ENCODE measurements at places on chromosomes 5 and 9. TPM values are rescaled to one million over a fixed set of nuclear protein-coding genes. Genes with fewer than 3 reads are reported as not detected.

DNA sequence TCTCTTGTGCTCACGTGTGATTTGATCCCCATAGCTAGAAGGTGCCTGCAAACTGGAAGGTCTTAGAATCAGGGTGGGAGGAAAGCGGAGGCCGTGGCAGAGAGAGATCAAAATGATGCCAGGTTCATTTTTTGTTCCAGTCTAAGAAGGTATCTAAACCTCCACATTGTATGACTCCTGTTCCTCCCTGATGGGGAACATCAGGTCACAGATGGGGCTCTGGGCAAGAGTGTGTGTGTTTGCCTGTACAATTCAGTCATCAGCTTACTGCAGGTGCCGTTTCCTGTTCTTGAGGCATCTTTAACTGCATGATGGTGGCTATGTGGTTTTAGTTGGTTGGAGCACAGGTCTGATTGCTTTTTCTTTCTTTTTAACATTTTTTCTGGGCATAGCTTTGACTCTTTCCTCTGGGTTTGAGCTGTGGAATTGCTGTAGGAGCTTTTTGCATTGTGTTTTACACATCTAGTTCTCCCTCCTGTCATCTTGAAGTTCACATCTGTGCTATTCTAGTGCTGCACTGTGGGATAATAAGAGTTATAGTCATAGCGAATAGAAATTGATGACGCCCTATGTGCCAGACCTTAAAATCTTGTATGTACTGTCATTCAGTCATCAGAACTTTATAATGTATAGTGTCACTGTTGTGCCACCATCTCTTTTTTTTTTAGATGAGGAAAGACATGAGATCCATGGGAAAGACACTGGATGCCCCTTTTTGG is 30.8 kb downstream of the ARHGAP26 start:
- no peak for DNase-seq

DNA sequence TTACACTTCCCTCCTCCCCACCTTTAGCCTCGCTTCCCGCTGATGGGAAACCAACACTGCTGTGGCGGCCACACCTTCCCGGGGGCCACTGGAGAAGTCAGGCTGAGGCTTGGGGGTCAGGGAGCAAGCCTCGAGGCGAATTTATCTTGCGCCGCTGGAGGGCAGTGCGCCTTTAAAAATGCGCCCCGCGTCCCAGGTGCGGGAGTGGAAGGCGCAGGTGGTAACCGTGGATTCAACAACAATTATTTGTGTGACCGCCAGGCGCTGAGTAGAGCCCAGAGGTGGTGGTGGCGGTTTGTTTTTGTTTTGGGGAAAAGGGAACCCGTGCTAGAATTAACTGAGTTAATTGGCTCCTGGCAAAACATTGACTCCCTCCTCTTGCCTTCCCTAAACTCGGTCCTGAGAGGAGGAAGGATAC is 1.1 kb downstream of the CFAP77 start:
- peak; percentile 92 for DNase-seq

- no peak for DNase-seq
These were observed 215.1 kb downstream of the SH3GL2 start for GRCh38 chr9:17793713-17794622.

DNA sequence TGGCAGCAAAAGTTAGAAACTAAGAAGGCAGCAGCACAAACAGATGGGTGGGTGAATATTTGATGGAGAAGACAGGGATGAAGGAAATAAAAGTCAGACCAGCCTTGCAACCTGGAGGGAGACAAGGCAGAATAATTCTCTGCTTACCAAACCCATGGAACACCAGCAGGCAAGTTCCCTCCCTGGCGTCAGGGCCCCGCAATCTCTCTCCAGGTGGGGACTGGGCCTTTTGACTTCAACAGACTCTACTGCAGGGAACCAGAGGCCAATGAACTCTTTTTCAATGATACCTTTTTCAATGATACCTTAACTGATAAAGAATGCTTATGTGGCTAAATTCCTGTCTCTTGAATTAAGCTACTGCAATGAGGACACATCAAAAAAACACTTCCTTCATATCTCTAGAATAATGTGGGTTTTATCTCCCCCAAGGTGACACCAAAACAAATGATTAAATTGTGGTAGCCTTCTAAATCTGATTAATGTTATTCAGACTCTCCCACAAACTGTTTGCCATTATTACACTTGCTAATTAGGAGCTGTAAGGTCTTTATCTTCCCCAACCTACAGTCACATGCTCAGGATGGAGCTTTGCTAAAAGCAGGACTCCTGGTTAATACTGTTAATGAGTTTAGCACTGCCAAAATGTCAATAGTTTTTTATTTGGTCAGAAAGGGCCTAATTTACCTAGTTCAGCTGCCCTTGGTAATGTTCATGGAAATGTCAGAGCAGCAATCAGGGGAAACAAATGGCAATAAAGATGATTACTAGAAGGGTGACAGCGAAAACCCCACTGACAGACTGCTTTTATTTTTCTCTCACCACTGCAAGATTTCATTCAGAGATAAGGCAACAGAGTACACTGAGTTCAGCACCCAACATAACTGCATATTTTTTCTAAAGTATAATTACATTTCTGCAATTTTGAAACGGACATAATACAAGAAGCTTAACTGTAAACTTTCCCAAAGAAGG is 165.5 kb downstream of the TSSK1B start:
- no peak for DNase-seq

DNA sequence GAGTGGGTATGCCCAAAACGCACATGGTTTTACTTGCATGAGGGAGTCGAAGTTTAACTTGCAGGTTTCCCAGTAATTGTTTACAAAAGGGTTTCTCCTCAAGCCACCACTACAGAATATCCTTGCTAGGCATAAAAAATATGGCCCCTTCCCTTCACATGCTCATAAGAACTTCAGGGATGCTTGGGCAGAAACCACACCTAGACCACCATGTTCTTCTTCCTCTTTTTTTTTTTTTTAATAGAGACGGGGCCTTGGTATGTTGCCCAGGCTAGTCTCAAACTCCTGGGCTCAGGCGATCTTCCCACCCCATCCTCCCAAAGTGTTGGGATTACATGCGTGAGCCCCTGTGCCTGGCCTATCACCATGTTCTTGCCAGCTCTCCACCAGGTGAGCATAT is 18.6 kb upstream of the PLIN2 start:
- no peak for DNase-seq

- DNase-seq: no peak
These were observed 656.1 kb upstream of the RORB start for GRCh38 chr9:73841018-73841417.

GRCh38 chr5:14479143-14479696 is 102.4 kb upstream of the OTULINL start:
- no peak for DNase-seq

- DNase-seq: no peak
These were observed 62.1 kb downstream of the KLF9 start for GRCh38 chr9:70352356-70352755.

DNA sequence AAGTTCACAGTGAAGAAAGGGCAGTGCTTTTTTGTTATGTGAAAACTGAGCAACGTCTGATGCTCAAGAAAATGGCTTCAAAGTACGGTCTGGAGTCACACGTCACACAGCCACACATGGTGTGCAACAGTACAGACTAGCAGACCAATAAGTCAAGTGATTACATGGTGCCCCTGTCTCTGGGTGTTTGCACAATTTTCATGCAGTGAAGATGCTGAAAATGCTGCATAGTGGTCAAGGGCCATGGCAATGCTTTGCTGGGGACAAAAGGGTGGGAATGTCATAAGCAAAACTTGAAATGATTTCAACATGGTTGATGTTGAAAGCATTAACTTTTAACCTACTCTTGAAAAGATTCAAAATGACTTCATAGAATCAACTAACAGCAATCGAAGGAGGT is 231.2 kb downstream of the EBF1 start:
- no peak for DNase-seq

DNA sequence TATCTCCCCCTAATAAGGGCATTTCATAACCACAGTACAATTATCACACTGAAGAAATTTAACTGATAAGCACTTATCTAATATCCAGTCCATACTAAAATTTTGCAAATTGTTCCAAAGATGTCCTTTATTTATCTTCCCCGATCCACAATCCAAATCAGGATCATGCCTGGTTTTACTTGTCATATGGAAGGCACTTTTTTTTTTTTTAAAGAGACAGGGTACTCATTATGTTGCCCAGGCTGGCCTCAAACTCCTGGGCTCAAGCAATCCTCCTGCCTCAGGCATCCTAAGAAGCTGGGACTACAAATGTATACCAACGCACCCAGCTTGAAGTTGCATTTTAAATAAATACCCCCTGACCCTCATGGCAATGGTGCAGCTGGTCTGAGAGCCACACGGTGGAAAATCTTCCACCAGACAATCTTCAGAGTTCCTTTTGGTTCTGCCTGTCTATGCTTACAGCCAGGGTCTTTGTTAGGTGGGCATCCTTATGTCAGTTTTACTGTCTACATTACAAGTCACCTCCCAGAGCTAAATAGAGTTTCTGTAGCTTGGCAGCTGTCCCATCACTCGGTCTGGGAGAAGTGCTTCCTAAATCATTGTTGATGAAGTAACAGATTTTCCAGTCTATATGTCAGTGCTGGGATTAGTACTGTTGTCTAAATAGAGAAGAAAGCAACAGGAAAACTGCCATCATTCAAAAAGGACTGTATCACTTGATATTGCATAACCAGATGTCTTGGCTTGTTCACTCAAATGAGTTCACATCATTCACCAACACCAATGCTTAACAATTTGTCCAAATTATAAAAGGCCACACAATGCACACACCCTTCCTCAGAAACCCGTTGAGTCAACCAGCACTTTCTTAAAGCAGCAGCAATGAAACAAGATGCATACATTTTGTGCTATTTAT is 26.4 kb downstream of the PTPN3 start:
- DNase-seq: no peak

DNA sequence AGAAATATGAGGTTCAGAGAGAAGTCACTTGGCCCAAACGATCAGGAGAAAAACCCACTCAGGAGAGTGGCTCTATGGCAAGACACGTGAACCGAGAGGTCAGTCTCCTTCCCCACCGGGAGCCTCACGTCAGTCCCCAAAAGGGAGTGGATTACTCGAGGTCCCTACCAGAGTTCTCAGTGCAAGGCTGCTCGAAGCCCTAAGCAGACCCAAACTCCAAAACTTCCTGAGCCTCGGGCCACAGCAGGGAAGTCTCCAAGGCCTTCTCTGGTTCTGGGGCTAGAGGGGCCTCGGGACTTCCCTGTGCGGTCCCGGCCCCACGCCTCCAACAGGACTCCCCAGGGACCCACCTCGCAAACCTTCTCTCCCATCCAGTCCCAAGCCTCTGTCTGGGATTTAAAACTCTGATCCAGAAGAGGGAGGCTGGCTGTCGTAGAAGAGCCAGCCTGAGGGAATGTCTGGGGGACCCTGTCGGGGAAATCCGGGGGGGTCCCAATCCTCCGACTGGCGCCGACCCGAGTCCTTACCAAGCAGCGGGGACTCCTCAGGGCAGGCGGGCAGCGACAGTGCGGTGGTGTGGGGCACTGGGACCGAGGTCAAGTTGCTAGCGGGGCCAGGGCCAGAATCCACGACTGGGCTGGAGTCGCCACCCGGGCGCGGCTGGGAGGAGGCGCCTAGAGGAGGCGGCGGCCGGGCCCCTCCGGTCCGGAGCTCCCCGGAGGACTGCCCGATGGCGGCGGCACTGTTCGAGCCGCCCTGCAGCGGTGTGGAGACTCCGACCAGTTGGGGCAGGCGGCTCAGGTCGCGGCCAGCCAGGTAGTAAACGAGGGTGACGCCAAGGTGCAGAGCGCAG is 679 bp downstream of the B4GALT1 start:
- peak; percentile 82 for DNase-seq

The DMGDH gene
- not detected for total RNA-seq

The CCDC152 gene
- total RNA-seq: 6.6 TPM

The CMYA5 gene
- 0.80 TPM for total RNA-seq

All from H7 (cell line).